Activated CD4-positive, CD25-positive, alpha-beta regulatory T cell (primary cell): ENCODE measurements at places on chromosomes 7 and 10.

DNA sequence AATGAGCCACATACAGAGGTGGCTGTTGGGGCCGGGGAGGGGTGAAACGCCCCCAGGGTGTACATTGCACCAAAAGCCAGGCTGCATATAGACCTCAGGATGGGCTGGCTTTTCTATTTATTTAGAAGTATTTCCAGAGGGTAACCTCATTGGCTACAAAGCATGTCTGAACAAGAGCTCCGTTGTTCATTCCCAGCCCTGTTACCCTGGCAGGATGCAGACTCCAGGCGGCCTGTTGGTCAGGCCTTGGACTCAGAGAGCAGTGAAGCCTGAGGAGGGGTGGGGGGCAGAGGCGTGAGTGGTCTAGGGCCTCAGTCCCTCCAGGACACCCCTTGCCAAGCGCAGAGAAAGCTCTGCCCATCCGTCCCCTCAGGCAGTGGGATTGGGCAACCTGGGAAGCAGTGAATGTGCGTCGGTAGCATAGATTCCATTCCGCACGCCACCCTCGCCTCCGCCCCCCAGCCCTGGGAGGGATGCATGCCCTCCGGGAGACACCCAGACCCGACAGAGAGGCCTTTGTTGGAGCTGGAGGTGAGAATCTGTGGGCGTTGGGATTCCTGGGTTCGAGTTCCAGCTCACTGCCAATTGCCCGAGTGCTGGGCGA is 41.9 kb downstream of the TCF7L2 start:
- DNase-seq, result no peak

DNA sequence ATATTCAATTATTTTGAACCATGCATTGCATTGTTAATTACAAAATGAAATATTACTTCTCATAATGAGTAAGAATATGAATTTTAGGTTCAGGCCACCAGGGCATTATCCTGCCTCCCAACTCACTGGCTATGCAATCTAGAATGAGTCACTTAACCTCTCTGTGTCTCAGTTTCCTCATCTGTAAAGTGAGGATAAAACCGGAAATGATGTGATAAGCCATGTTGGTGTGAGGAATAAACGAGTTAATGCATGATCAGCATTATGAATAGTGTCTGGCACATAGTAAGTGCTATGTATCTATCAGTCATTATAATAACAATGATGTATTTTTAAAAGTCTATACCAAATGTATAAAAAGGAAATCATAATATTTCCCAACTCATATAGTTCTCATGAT is 85.5 kb downstream of the SEMA3D start:
- DNase-seq, result no peak

GRCh38 chr10:52198540-52198939 is 115.5 kb upstream of the DKK1 start:
- no peak for DNase-seq

DNA sequence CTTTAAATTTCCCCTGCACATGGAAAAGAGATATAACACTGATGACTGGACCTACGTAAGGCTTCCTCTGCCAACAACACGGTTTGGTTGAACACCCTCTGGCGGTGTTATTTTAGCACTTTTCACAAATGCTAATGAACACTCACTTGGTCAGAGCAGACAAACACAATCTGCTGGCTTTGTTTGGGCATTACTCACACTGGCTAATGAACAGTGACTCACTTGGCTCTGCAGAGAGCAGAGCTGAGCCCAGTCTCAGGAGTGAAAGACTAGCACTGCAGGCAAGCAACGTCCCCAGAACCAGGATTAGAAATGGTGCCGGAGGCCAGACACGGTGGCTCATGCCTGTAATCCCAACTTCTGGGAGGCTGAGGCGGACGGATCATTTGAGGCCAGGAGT is 430.8 kb downstream of the PLXNA4 start:
- DNase-seq, result no peak

- DNase-seq, result no peak
These were observed 41.0 kb upstream of the SH2D4B start for GRCh38 chr10:80496555-80497172.

DNA sequence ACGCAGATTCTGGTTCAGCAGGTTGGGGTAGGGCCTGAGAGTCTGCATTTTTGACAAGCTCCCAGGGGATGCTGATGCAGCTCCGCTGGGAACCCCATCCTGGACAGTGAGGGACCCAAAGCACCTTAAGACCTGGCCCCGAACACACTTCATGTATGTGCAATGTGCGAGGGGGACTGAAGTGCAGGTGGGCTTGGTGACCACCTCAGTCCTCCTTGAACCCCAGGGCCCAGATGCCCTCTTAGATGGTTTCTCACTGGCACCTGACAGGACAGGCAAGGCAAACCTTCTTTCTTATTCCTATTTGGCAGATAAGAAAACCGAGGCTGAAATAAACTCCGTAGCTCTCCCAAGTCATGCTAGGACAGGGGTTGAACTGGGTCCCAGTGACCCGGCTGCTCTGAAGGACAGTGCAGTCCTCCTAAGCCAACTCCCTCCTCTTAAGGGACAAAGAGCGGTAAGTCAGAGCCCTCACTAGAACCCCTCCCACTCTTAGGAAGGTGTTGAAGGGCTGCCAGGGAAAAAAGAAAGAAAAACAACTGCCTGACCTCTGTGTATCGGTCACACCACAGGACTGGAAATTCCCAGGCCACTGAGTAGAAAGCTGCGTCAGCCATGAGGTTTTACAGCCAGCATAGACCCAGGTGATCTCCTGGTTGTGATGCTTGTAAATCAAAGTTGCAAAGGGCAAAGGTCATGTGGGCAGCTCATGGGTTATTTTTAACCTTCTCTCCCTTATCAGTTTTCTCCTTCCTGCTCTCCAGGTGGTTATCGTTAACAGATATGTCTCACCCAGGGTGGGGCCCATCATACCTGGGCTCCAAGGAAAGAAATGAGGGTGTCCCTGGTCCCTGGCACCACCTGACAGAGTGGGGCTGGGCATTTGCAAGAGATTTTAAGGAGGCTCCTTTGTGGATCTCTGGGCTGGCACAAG is 90.9 kb upstream of the SMNDC1 start:
- no peak for DNase-seq

DNA sequence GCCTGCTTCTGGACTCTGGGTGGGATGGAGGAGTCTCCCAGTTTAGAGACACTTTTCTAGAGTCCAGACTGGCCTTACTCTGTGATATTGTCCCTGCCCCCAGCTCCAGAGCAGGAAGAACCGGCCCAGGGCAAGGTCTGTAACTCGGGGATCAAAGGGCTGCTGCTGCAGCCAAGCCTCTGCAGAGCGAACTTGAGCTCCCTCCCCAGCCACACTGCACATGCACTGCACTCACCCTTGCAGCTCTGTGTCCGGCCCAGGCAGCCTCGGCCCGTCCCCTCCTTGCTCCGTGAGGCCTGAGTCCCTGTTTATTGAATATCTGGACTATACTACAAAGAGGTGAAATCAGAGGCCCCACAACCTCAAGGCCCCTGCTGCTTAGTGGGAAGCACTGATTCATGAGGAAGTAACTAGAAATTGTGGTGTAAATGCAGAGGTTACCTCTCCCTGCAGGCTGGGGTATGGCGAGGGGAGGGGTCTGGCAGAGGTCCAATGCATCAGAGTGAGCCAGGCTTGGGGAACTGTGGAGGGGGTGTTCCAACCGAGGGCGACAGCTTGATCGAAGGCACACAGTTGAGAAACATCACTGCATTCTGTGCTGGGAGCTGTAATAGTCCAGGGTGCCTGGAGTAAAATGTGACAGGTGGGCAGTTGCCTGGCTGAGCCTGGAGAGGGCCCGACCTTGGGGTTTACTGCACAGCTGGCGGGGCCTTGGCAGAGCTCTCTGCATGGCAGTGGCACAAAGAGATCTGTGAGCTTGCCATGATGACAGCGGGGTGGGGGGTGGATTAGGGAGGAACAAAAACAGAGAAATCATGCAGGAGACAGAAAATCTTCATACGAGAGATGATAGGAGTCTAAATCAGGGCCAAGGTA is 49.1 kb downstream of the AOC1 start:
- DNase-seq, result no peak

DNA sequence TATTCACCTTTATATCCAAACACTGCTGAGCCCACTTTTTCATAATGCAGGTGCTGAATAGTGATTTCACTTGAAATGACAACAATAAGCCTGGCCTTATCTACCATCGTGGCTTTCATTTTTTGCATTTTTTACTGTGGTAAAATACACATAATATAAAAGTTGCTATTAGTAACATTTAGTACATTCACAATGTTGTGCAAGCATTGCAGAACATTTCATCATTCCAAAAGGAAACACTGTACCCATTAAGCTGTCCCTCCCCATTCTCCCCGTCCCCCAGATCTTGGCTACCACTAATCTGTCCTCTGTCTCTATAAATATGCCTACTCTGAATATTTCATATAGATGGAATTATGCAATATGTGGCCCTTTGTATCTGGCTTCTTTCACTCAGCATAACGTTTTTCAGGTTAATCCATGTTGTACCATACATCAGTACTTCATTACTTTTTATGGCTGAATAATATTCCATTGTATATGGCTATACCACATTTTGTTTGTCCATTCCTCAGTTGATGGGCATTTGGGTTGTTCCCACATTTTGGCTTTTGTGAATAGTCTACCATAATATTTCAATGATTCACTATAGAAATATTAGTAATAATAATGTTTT is 68.5 kb upstream of the ARID5B start:
- DNase-seq, result no peak

DNA sequence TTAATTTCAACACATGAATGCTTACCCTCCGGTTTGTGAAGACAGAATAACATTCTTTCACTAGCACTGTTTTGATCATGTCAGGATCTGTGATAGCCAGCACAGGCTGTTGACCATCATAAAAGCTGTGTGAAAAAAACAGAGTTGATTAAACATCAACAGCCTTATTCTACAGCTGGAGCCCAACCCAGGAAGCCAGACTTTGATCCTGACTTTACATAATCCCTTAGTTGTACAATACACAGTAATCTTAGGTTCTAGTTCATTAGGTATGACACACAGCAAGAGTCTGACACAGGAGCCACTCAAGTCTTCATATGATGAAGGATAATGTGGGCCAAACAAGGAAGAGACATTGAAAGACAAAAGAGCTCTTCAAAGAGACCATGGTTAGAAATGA is 11.4 kb downstream of the CYP3A4 start:
- DNase-seq, result no peak

DNA sequence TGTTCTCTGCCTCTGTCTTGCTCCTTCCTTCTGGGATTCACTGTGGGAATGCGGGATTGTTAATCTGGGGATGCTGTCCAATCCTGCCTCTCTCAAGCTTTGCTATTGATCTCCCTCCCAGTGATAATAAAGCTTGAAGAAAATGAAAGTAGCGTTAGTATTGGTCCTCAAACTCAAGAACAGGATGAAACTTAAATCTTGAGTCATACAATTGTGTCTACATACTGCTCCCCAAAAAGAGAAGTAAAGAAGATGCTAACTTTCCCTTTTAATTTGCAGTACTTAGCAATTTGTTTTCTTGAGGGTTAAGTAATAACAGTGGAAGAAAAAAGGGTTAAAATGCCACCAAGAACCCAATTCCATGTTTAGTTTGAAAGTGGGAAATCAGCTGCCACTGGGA is 13.6 kb downstream of the CFTR start:
- DNase-seq, result no peak

DNA sequence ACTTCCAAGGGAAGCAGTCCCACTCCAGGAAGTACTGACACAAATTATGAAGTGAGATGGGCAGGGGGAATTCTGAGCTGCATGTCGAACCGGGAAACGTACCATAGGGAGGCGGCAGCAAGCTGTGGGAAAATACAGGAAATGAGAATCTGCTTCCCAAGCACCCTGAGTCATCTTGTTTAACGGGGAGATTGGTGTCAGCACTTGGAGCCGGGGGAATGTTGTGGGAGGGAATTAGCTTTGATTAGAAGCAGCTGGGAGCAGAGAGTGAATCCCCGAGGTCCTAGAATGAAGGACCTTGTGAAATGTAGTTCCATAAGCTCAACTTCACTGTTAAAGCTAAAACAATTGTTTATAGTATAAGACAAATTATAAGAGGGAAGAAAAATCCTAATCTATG is 141.4 kb upstream of the PRKCQ start:
- DNase-seq, result no peak

DNA sequence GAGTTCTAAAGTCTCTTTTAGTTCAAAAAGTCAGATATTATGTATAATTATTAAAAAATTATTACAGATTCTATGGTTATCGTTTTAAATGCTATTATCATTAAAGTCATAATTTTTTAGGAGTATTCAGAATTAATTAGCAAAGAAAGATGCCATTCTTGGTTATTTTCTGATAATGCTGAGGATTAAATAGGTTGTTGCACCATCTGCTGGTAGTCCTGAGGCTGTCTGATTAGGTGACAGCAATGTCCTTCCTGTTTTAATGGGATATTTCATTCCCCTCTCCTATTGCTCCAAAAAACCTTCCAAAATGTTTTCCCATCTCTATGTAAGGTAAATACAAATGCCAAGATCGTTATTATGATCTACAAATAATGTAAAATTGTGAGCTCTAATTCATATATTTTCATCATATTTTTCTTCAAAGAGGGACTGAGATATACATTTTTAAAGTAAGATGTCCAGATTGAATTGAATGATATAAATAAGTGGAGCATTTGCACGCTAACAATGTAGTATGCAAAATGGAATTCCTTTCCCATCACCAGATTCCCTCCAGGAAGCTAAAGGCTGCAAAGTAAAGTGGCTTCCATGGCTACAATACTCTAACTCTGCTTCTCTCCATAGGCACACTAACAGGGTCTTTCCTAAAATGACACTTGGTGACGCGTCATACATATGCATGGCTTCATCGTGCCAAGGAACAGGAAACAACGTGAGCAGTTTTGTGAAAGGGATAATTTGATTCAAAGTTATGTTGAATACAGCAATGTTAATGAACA is 58.8 kb upstream of the AKR1E2 start:
- DNase-seq, result no peak

- no peak for DNase-seq
These were observed 1.5 kb downstream of the USP54 start for GRCh38 chr10:73589563-73590126.

DNA sequence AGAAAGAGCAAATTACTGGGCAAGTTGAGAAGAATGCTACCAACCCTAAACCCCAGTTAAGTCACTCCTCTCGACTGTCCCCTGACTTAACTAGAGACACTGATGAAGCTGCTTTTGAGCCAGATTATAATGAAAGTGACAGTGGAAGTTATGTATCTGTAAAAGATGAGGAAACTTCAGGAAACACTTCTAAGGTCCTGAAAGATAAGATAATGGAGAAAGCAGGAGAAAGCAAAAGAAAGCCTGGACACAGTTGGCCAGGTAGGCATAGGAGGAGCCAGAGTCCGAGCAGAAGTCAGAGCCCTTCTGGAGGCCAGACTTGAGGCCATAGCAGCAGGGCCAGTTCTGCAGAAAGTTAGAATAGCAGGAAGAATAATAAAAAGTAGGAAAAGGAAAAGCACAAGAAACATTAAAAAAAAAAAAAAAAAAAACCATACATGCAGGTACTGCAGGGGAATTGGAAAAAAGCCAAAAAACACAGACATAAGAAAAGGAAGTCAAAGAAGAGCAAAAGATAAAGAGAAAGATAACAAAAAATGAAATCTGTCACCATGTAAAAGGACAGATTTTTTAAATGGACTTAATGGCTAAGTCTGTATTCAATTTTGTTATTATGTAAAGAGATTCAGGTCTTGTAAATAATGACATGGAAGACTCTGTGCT is 101.0 kb upstream of the KCNMA1 start:
- DNase-seq, result no peak
